ENCODE measurements at places on chromosomes 4 and X.
A peak's percentile ranks its signal among the peaks of the same experiment; 100 is the strongest.

DNA sequence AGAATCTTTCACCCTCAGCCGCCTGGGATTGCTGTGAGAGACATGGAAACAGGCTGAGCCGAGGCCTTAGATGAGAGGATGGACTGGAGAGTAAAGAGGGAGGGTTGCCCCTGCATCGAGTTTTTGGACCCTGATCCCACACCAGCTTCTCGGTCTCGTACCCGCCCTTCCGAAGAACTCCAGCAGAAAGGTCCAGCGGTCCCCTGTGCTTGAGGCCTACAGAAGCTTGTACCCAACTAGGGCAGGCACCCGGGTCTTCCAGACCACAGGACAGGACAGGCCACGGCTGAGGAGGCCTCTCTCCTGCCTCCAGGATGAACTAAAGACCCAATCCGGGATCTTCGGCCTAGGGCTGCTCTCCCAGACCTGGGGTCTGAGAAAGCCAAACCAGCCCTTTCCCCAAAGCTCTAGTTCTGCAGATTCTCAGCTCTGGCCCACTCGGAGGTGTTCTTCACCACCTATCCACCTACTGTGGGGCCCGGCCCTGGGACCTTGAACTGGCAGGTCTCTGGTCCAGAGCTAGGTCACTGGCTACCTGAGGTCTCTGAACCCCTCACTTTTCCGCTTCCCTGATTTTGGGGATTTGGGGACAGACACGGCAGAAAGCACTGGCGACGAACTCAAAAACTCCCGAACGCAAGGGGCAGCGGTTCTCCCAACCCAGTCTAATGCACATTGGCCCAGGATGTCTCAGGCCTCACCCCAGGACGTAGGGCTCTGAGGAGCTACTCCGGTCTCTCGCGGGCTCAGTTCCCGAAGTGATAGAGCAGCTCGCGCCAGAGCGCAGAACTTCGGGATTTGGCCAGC, 1.1 kb downstream of the NKX3-2 start:
- DNase-seq: no peak

DNA sequence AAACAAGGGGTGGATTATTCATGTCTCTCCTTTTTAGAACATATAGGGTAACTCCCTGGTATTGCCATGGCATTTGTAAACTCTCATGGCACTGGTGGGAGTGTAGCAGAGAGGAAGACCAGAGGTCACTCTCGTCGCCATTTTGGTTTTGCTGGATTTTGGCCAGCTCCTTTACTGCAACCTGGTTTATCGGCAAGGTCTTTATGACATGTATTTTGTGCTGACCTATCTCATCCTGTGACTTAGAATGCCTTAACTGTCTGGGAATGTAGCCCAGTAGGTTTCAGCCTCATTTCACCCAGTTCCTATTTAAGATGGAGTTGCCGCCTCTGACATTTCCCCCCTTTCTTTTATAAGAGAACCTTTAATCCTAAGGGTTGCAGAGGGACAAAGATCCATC, 45.8 kb downstream of the MGST2 start:
- DNase-seq: no peak

DNA sequence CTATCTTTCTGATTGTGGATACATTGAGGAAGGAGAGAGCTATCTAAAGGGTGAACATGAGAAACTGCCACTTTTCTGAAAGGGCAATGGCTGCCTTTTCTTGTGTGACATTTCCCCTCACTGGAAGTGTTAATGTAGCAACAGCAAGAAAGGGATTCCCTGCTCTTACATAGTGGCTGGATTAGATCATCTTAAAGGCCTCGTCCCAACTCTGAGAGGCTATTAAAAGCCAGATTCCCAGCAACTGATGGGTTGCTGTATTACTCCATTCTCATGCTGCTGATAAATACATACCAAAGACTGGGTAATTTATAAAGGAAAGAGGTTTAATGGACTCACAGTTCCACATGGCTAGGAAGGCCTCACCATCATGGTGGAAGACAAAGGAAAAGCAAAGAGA, 33.7 kb upstream of the ADH7 start:
- no peak for DNase-seq

GRCh38 chr4:61254406-61254805, 54.3 kb downstream of the ADGRL3 start:
- DNase-seq: no peak

DNA sequence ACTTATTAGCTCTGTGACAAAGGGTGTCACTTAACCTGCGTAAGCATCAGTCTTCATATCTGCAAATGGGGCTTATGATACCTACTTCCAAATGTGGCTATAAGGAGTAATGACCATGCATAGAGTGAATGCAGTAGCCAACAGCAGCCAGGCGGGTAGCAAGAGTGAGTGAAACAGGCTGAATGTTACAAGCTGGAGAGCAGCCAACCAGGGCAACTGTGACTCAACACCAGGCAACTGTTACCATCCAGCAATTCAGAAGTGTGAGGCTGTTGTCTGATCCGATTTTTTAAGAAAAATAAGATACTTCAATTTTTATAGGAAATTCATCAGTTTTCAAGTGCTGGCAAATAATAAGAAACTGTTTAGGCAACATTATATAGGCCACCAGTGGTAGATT, 270.2 kb upstream of the TAPT1 start:
- peak; percentile 31 for DNase-seq

DNA sequence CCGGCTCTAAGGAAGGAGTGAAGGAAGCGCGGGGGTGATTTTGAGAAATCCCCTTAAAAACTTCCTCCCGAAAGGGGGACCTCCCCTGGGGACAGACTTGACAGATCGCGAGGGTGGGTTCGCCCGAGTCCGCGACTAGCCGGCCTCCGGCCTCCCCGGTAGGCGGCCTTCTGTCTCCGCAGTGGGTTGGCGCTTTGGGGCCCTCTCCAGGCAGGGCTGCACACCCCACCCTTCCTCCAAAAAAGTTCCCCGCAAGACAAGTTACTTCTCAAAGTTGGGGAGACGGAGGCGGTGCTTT, 24.8 kb downstream of the HOPX start:
- DNase-seq: no peak

- DNase-seq: no peak
Observed at GRCh38 chr4:161254375-161254774, 909.4 kb downstream of the FSTL5 start.

DNA sequence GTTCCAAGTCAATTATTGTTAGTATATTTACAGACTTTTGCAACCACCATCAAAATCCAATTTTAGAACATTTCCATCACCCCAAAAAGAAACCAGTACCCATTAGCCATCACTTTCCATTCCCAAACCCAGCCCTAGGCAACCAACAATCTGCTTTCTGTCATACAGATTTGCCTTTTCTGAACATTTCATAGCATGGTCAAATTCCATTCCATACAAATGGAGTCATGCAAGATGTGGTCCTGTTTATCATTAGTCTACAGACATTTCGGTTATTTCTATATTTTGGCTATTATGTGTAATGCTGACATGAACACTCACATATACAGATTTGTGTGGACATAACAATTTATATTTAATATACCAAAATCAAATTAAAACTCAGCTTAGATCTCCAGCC, 508.7 kb downstream of the ZNF674 start:
- no peak for DNase-seq

DNA sequence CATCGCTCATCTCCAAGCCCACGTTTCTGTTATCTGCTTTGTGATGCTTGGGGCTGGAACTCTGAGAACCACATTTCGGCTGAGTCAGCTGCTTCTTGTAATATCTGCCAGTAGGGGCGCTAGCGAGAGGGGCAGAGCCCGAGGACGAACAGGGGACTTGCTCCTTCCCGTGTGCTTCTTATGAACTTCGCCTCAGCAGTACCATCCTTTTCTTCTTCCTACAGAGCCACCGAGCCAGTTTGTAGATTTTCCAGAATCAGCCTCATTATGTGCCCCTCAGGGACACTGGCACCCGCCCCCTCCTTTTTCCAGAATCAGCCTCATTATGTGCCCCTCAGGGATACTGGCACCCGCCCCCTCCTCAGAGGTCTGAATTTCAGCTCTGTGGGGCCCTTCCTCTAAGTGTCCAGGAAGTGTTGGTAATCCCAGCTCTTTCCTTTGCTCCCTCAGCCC, 441.7 kb upstream of the RASGEF1B start:
- peak; percentile 67 for DNase-seq

- no peak for DNase-seq
Observed at GRCh38 chrX:16822723-16823122, 36.5 kb downstream of the TXLNG start.

DNA sequence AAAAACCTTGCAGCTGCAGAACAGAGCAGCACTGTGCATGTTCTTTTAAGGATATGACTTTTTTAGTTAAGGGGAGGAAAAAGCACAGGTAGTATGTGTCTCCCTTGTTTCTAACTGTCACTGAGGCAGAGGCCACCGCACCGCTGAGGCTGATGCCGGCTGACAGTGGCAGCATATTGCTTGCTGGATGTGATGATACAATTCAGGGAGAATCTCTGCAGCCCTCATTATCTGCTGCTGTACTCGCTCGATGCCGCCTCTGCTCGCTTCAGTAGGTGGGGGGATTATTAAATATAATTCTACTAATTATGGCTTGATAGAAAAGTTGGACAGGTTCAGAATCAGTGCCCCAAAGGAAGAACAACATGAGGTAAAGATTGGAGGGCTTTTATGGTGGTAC, 378.8 kb upstream of the NOCT start:
- no peak for DNase-seq

GRCh38 chr4:151721466-151721865, 39.3 kb downstream of the GATB start:
- no peak for DNase-seq

DNA sequence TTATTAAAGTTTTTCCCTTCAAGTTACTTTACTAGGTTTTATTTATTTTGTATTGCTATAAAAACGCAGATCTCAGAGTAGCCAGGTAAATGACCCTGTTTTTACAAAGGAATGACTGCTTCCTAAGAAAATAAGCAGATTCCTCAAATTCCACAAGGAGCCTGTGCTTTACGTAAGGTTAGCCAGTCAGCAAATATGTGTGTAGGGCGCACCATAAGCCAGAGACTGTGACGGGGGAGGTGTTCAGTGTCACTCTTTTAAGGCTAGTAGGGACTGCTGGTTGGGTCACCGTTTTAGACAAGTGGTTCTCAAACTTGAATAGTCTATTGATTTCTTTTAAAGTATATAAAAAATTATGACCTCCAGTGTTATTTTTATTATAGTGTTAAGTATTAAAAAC, 119.9 kb downstream of the ANK2 start:
- DNase-seq: peak; percentile 66

DNA sequence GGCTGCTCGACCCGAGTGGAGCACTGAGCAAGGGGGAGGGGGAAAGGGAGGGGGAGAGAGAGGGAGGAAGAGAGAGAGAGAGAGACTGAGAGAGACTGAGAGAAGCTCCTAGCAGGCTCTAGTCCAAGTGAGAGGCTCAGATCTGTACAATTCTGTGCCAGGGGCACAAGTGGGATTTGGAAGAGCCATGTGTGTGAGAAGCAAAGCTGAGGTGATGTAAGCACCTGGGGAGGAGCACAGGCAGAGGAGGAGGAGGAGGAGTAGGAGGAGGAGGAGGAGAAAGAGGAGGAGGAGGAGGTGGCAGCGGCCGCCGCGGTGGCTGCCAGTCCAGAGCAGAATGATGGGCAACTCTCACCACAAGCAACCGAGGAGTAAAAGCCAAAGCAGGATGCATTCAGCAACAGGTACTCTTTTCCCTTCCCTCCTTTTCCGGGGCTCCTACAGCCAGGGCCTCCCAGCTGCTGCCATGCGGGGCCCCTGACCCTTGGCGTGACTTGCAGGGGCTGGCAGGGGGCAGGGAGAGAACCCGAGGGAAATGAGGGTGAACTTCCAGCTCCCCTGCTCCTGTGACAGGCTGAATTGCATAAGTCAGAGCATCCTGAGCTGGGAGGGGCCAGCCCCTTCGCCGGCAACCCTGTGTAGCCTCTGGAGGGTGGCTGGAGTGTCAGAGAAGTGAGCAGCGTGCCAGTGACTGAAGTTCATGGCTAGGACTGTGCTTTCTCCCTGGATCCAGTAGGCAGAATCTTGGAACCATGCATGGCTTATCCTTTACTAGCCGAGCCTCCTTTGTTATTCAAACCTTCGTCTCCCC, 62.2 kb downstream of the RTL5 start:
- no peak for DNase-seq

GRCh38 chr4:107972605-107973004, 17.1 kb upstream of the HADH start:
- no peak for DNase-seq
